ENCODE measurements at places on chromosomes 5 and 9. TPM values are rescaled to one million over a fixed set of nuclear protein-coding genes. Genes with fewer than 3 reads are reported as not detected.

Gene FBXW5
- total RNA-seq = 115 TPM

Gene SCGB3A2
- total RNA-seq = not detected

Gene RHOBTB3
- total RNA-seq = 40.5 TPM

Gene FOXD4L5
- total RNA-seq = not detected

Gene NIPAL4
- total RNA-seq = not detected

Gene ADAMTS19
- total RNA-seq = not detected

Gene OXCT1
- total RNA-seq = 21.8 TPM

Gene CYFIP2
- total RNA-seq = 8.7 TPM

Gene LCN2
- total RNA-seq = not detected

Gene TIMD4
- total RNA-seq = not detected

Gene CDX1
- total RNA-seq = not detected

Gene FSD1L
- 1.2 TPM for total RNA-seq

Gene CDC14B
- 7.5 TPM for total RNA-seq

Gene RASEF
- total RNA-seq = under 0.01 TPM

Gene ARHGEF37
- total RNA-seq = 16.1 TPM

Gene PCDHB10
- 0.44 TPM for total RNA-seq

Gene LMAN2
- total RNA-seq = 289 TPM

Gene SPINK13
- not detected for total RNA-seq

Gene MARCHF11
- total RNA-seq = not detected

Gene GDNF
- not detected for total RNA-seq

Gene ADGRV1
- 0.22 TPM for total RNA-seq

Gene CRHBP
- not detected for total RNA-seq

Gene CTNND2
- total RNA-seq = not detected

Gene LRRTM2
- 0.40 TPM for total RNA-seq

Gene ABO
- 0.22 TPM for total RNA-seq

Gene SPACA9
- total RNA-seq = 1.3 TPM

Gene MCC
- 14.6 TPM for total RNA-seq

Gene ZNF484
- 6.8 TPM for total RNA-seq

Gene GMCL2
- not detected for total RNA-seq

Gene PRDM9
- total RNA-seq = not detected

Gene UBAP1
- total RNA-seq = 18.3 TPM

Gene NR2F1-AS1
- 16.1 TPM for total RNA-seq

Gene UAP1L1
- 13.1 TPM for total RNA-seq

Gene C7
- under 0.01 TPM for total RNA-seq

Gene ANGPTL2
- total RNA-seq = 7.6 TPM

Gene PCDH1
- 6.2 TPM for total RNA-seq

Gene VLDLR
- total RNA-seq = 7.3 TPM

Gene HSD17B4
- total RNA-seq = 155 TPM
